Stimulated activated CD4-positive, alpha-beta T cell treated with anti-CD3 and anti-CD28 coated beads, Interleukin-12 subunit alpha, Interleukin-12 subunit beta, amount 100 ng/mL, for 24 hours (primary cell): ENCODE measurements at places on chromosomes 16 and 17.

DNA sequence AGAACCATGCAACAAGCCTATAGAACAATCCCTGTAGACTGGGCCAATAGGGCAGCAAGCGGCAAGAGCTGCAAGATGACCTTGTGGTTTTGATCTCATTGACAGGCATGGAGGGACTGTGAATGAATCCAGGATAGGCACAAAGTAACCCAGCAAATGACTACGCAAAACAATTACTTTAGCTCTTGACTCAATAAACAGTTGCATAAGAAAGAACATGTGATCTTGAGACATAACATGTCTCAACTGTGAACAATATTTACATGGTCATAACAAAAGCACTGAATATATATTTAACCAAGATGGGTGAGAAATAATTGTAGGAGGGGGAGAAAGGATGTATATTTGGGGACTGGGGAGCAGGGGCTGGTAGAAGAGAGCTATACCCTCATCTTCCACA lies 313.7 kb upstream of the CDH5 start:
- no peak for DNase-seq

- no peak for DNase-seq
Observed at GRCh38 chr17:21072745-21073197, 30.0 kb upstream of the USP22 start.

DNA sequence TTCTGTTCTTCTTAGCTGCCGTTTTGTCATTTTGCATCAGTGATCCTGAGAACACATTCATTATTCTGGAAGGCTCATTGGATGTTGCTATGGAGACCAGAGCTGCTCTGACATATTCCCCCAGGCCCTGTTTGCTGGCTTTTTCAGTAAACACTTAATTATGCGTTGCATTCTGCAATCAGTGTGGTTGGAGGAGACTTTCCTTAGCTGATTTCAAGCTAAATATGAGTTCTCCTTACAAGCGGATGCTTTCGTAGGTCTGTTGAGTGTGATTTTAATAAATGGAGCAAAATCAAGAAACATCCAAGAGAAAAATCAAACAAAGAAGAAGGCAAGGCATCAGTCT lies 38.2 kb upstream of the NUDT7 start:
- DNase-seq = no peak

- DNase-seq = no peak
Observed at GRCh38 chr16:85029408-85029784, 1.8 kb downstream of the KIAA0513 start.

- DNase-seq = no peak
Observed at GRCh38 chr16:13335879-13336278, 434.5 kb downstream of the SHISA9 start.

DNA sequence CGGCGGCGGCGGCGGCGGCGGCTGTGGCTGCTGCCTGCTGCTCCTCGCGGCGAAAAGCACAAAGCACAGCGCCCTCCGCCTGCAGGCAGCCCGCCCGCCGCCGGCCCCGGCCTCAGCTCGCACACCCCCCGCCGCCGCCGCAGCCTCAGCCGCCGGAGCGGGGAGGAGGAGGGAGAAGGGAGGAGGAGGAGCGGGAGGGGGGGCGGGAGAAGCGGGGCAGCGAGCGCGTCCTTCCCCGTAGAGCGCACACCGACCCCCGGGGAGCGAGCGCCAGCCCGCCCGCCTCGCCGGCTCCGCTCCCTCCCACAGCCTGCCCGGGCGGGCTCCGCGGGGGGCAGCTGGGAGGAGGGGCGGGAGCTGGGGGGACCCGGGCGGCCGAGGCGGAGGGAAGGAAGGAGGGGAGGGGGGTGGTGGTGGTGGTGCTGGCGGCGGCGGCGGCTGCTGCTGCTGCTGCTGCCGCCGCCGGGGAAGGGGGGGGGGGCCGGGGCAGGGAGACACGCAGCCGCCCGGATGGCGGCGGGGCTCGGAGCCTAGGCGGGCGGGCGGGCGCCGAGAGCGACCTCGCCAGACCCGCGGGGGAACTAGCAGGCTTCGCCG lies at the start of gene UBTF:
UBTF (minus strand) TSS at position 60 of the 597 bp plus-strand sequence. CDS start 1,446 bp downstream, outside the sequence.
- no peak for DNase-seq

GRCh38 chr16:29744541-29745101 lies 1.2 kb downstream of the C16orf54 start:
- DNase-seq = no peak

DNA sequence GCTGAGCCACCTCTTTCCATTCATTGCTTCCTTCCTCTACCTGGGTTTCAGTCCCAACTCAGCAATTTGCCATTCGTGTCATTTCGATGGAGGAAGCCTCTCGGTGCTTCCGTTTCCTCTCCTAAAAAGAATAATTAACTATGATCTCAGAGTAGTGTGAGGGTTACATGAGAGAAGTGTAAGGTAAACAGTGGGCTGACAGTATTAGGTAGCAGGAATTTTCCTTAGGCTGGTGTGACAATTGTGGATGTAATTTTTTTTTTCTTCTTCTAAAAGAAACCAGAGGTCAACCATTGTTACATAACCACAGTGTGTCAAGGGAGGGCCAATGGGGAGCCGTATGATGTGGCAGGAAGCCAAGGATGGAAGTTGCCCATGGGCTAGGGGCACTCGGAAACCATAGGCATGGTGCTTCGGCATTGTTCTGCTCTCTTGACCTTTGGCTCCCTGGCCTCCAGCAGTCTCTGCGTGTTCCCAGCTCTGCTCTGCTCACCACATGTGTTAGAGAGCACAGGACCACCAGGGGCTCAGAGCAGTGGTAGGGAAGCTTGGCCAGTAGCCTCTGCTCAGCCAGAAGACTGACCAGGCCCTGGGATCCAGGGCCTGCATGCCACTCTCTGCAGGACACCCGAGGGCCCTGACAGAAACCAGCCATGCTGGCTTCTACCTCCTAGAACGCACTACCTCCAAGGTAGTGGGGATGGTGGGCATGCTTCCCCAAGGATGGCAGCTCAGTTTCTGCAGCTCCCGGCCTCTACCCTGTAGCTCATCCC lies 2.0 kb upstream of the TOP2A start:
- DNase-seq = no peak

DNA sequence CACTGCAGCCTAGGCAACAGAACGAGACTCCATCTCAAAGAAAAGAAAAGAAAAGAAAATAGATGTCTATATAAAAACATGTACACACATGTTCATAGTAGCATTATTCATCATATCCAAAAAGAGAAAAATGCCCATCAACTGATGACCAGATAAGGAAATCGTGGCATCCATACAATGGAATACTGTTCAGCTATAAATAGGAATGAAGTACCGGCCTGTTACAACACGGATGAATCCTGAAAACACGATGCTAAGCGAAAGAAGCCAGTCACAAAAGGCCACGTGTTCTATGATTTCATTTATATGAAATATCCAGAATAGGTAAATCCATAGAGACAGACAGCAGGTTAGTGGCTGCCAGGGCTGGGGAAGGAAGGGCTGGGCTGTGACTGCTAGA lies 65.8 kb downstream of the TBC1D16 start:
- DNase-seq = no peak

GRCh38 chr17:7922845-7923628 lies 6.6 kb downstream of the KCNAB3 start:
- DNase-seq = peak; percentile 77

- DNase-seq = no peak
Observed at GRCh38 chr16:4800290-4801041, 2.0 kb downstream of the ROGDI start.

GRCh38 chr16:89920723-89921122 lies 2.1 kb downstream of the MC1R start:
- DNase-seq = no peak

DNA sequence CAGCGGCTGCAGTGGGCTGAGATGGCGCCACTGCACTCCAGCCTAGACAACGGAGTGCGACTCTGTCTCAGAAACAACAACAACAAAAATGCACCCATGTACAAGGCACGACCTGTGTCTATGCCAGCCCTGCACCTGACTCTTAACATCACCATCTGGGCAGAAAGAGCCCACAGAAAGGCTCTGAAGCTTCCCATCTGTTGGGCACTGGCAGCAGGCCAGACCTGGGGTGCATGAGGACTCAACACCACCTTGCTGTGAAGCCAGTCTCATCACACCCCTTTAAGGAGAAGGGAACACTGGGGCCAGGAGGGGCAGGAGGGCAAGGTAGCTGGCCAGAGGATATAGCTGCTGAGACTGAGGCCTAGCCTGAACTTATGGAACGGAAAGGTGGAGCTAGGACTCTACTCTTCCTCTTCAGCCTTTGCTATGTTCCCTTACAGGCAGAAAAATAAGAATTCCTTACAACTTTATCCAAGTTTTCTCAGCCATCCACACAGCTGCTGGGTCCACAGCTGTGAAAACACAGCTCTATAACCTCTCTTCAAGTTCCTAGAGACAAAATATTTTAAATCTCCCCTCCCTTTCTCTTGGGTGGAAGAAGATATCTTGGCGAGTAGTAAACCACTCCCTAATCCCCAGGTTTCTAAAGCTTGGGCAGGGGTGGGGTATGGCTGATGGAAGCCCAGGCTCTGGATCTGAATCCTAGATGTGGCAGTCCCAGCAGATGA lies 2.8 kb downstream of the ELOB start:
- DNase-seq = no peak

DNA sequence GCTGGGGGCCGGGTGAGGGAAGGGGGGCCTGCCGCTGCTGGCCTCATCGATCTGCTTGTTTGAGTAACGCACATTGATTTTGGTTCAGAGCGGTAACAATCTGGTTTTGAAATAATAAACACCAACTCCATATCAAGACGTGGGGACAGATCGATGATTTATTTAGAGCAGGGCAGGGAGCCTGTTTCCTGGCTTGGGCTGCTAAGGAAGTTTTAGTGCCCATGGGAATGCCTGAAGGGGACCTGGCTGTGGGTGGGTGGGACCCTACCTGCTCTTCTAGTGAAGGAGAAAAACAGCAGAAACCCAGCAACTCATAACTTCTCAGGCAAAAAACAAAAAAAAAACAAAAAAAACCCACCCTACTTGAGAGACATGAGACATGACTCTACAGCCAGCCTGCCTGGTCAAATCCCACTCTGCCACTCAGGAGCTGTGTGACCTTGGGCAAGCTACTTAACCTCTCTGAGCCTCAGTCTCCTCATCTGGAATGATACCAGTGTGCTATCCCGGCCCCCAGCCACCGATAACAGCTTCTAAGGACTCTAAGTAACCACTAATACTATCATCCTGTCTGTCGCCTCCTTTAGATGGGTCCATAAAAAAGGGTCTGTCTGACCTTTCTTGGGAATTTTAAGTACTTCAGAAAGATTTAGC lies 66.0 kb downstream of the PIPOX start:
- DNase-seq = no peak

- DNase-seq = no peak
Observed at GRCh38 chr17:78010759-78011158, 52.3 kb downstream of the TNRC6C start.

GRCh38 chr17:21528031-21528695 lies 152.0 kb downstream of the KCNJ12 start:
- DNase-seq = no peak

- DNase-seq = no peak
Observed at GRCh38 chr17:57889892-57890856, 40.3 kb upstream of the MRPS23 start.

DNA sequence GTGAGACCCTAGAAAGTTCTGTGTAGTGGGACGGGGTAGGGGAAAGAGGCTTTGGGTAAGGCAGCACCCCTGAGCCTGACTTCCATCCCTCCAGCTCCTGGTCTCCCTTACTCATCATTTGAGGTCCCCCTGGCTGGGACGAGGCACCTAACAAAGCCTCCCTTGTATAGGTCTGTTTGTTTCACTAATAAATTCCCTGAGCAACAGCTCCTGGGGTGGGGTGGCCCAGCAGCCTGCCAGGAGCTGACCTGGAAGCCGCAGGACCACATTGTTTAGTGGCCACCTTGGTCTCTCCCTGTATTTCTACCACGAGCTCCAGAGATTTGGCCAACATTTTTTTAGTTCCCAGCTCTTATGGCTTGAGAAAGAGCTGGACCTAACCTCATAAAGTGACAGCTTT lies 7.2 kb downstream of the PRR15L start:
- no peak for DNase-seq

GRCh38 chr16:72835086-72835485 lies 212.8 kb downstream of the ZFHX3 start:
- DNase-seq = no peak

DNA sequence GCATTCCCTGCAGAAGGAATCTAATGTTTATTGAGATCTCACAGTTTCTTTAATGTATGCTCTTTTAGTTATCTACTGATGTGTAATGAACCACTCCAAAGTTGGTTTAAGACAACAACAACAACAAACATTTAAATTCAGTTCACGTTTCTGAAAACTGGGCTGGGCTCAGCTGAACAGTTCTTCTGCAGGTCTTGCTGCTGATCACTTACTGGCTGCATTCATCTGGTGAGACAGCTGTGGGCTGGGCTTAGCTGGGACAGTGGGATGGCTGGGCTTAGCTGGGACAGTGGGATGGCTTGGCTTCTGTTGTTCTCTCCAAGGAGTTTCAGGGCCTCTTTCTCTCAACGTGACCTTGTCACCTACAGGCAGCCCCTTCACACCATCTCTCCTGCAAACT lies 544.3 kb upstream of the CDH5 start:
- DNase-seq = no peak

- no peak for DNase-seq
Observed at GRCh38 chr16:23836404-23837311, 875 bp downstream of the PRKCB start.

GRCh38 chr16:13896543-13897182 lies 23.3 kb upstream of the ERCC4 start:
- no peak for DNase-seq

- no peak for DNase-seq
Observed at GRCh38 chr16:79351927-79352326, 248.6 kb downstream of the MAF start.

- DNase-seq = no peak
Observed at GRCh38 chr17:39828443-39828842, 35.7 kb downstream of the IKZF3 start.

DNA sequence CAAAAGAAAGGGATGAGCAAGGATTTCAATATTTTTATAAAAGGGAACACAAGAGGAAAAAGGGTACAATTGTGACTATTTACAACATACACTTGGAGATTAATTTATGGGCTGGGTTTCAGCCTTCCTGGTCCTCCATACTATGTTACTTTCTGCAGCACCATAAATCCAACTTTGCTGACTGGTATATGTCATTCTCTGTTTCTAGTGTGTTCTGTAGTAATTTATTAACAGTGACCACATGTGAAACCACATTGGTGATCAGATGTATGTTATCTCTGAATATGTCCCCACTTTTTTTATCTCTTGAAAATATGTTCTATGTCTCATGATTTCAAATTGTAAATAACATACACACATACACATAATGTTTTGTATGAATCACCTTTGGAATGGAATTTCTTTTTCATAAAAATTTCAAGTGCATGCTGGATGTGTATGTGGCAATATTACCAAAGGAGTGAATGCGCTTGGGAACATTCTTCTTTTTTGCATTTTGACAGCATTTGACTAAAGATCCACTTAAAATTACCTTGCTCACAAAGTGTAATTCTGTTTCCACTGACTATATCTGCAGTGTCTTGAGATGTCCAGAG lies 2.9 kb upstream of the LYRM9 start:
- no peak for DNase-seq

DNA sequence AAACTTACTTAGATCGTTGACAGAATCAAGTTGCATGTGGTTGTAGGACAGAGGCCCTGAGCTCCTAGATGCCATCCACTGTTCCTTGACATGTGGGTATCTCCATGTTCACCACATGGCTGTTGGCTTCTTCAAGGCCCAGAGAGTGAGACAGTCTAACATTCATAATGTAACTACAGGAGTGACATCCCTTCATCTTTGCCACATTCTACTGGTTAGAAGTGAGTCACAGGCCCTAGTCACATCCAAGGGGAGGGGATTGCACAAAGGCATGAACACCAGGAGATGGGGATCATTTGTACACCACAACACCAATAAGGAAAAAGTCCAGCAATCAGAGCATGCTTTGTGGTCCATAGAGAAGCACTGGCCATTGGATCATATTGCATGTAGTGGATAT lies 56.6 kb downstream of the WSCD1 start:
- no peak for DNase-seq

GRCh38 chr17:65532101-65532890 lies 29.2 kb downstream of the AXIN2 start:
- DNase-seq = no peak
